ACHN (cell line): ENCODE measurements at places on chromosomes 6 and 20.

DNA sequence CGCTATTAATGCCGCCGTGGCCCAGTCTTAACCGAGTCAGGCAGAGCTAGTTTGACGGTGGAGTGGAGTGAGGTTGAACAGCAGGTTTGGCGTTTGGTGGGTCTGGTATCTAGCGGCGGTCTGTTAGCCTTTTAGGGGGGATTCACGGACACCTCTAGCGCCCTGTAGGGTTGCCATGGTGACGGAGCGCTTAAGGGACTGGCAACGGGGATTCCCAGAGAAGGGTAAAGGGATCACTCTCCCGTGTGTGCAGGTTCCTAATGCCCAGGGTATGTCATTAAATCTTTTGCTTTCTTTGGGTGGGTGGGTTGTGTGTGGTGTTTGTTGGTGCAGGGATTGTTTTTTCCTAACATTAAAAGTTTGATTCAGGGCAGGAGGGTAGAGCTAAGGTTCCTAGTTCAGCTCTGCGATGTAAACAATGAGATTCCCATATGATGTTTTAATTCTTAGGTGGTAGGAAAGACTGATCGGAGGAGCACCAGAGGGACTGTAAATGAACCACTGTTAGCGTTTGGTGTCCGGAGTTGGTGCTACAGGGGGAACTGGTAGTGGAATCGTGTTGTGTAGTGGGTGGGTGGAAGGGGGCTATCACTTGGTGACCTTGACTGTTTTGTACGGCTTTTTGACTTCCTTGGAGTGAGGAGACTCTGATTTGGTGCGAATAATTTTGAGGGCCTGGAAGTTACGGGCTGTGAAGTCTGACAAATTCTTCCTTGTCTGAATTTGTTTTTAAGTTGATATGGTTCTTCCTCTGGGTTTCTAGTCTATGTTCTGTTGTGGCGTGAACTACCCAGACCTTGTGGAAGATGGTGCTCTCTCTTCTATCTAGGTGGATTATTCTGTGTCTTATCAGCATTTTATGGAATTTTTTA is 5.0 kb downstream of the BRD2 start:
- DNase-seq: peak; percentile 23

DNA sequence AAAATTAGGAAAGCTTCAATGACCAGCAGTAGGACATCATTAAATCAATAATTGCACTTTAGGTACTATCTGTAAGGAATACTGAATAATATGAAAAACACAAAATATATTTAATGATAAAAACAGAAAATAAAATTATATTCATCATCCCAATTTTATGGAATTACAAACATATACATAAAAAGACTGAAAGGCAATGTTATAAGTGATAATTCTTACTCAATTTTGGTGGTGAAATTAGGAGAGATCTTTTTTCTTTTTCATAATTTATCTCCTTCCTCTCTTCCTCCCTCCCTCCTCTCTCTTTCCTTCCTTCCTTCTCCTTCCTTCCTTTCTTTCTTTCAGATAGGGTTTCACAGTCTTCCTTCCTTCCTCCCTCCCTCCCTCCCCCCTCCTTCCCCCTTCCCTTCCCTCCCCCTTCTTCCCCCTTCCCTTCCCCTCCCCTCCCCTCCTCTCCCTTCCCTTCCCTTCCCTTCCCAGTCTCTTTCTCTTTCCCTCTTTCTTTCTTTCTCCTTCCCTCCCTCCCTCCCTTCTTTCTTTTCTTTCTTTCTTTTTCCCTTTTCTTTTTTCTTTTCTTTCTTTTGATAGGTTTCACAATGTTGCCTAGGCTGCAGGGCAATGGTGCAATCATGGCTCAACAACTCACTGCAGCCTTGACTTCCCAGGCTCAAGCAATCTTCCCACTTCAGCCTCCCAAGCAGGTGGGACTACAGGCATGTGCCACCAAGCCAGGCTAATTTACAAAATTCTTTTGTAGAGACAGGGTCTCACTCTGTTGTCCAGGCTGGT is 36.8 kb downstream of the RSPH3 start:
- DNase-seq: no peak

GRCh38 chr6:109303640-109304283 is 78.5 kb downstream of the CD164 start:
- DNase-seq: no peak

- no peak for DNase-seq
These were observed 66.8 kb upstream of the PTCHD4 start for GRCh38 chr6:48177786-48178185.

GRCh38 chr6:43702171-43702533 is 14.6 kb upstream of the MRPS18A start:
- DNase-seq: no peak

GRCh38 chr6:24743944-24744335 is 25.0 kb upstream of the C6orf62 start:
- DNase-seq: no peak

DNA sequence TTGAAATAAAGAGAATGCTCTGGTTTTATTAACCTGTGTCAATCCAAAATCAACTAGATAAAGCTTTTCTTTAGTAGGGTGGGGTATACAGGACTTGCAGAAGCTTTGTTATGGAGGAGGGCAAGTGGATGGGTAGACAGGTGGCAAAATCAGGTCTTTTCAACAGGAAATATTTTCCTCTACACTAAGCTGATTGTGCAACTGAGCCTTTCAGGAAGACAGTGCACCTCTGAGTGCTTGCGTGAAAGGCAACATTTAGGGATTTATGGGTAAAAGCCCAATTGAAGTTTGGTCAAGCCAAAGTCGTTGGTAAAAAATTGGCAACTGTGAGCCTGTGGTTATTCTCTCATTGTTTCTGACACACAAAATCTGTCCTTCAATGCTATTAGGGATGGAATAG is 23.8 kb upstream of the TUBB2A start:
- DNase-seq: no peak
